ENCODE measurements at places on chromosomes 5 and 9. TPM values are rescaled to one million over a fixed set of nuclear protein-coding genes. Genes with fewer than 3 reads are reported as not detected.

Gene GLIPR2
- total RNA-seq = 8.0 TPM

Gene PARP8
- 22.0 TPM for total RNA-seq

Gene PCDHA5
- total RNA-seq = not detected

Gene ANKRD34B
- 0.10 TPM for total RNA-seq

Gene CETN3
- total RNA-seq = 41.9 TPM

Gene RARS1
- total RNA-seq = 84.0 TPM

Gene C1QTNF3
- 1.7 TPM for total RNA-seq

Gene IFNK
- not detected for total RNA-seq

Gene GADD45G
- 0.72 TPM for total RNA-seq

Gene GRXCR2
- total RNA-seq = not detected

Gene OBP2B
- not detected for total RNA-seq
